Testis (tissue), 5 donors: ENCODE measurements at places on chromosomes 6 and 20. TPM values are rescaled to one million over a fixed set of nuclear protein-coding genes. Genes with fewer than 3 reads are reported as not detected.

RCAN2 gene
- 6.3 TPM for total RNA-seq

FARS2 gene
- 15.4 TPM for total RNA-seq

ZNF311 gene
- total RNA-seq = 5.0 TPM

GDAP1L1 gene
- total RNA-seq = 1.3 TPM

ULBP2 gene
- 2.0 TPM for total RNA-seq

CCR6 gene
- total RNA-seq = 0.87 TPM

PRRT1 gene
- 6.2 TPM for total RNA-seq

RFX6 gene
- 0.93 TPM for total RNA-seq

DPPA5 gene
- total RNA-seq = 0.94 TPM

HNF4A gene
- total RNA-seq = 1.2 TPM

WFDC12 gene
- not detected for total RNA-seq

RBL1 gene
- 15.3 TPM for total RNA-seq

IFNGR1 gene
- 47.8 TPM for total RNA-seq

VIP gene
- total RNA-seq = 1.1 TPM

MATN4 gene
- 2.8 TPM for total RNA-seq

HBS1L gene
- total RNA-seq = 54.9 TPM

QKI gene
- total RNA-seq = 315 TPM

POU3F2 gene
- total RNA-seq = 0.31 TPM

ABHD16B gene
- total RNA-seq = 20.9 TPM

RBM39 gene
- 278 TPM for total RNA-seq

AGER gene
- 8.6 TPM for total RNA-seq

E2F1 gene
- total RNA-seq = 22.8 TPM

NHLRC1 gene
- 3.8 TPM for total RNA-seq

HLA-DOB gene
- 1.3 TPM for total RNA-seq

OGFRL1 gene
- 7.9 TPM for total RNA-seq

TBC1D22B gene
- 25.6 TPM for total RNA-seq

RGS17 gene
- 4.5 TPM for total RNA-seq

KCNK15 gene
- total RNA-seq = 23.4 TPM

BPIFB1 gene
- total RNA-seq = 1.6 TPM

ELOVL4 gene
- total RNA-seq = 8.8 TPM

CNKSR3 gene
- total RNA-seq = 26.0 TPM

SOX18 gene
- total RNA-seq = 6.1 TPM

CEBPB gene
- total RNA-seq = 25.9 TPM
